ENCODE measurements at places on chromosomes 7 and 10. TPM values are rescaled to one million over a fixed set of nuclear protein-coding genes. Genes with fewer than 3 reads are reported as not detected.
A peak's percentile ranks its signal among the peaks of the same experiment; 100 is the strongest.

Gene IFRD1
- 25.3 TPM for polyA plus RNA-seq

Gene SPDYE1
- polyA plus RNA-seq: not detected

- no peak for DNase-seq
Measured at GRCh38 chr10:71842422-71842821, 8.6 kb downstream of the PSAP start.

- no peak for DNase-seq
Measured at GRCh38 chr10:18472977-18473376, 178.4 kb downstream of the NSUN6 start.

DNA sequence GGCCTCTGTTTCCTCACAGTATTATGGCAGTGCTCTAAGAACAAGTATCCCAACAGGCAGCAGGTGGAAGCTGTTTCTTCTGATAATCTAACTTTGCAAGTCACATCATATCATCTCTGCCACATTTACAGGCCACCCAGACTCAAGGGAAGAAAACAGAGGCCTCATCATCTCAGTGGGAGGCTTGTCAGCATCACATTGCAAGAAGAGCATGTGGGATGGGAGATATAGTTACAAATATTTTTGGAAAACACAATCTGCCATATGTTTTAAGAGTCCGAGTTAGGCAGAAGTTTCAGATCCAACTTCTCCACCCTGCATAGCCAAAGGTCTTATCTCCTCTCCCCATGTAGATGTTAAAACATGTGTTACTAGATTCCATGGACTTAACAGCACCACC is 130.4 kb upstream of the PDE1C start:
- no peak for DNase-seq

DNA sequence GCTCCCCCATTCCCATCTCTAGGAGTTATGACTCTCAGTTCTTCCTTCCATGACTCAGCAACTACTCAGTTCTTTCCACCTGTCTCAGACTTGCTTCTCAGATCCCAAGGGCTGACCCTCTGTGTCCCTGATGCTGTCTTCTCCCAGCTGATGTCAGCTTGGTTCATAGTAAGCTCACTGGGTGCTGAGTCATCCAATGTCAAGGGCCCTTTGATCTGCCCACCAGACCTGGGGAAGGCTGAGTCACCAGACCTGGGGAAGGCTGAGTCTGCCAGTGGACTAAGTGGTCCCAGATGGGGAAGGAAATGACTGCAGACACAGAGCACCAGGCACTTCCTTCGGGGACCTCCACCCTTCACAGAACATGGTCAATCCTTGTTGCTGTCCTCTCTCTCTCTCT is 76.1 kb upstream of the ZEB1 start:
- DNase-seq: peak; percentile 99
